ACHN (cell line): ENCODE measurements at places on chromosomes 3 and 15.

DNA sequence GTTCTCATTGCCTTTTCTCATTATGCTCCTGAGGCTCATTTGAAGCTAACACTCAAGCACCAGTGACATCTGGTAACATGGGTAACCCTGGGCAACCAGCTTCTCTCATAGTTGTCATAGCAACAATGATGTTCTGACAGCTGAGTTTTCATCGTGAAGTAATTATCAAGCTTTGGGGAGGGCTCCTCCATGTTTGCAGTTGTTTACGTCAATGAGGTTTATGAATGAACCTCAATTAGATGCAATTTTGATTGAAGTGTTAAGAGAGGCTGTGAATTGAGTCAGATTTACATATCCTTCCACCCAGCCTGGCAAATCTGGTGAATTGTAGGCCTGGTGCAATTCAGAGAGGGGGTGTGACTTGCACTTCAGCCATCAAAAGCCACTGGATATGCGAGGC, 119.3 kb upstream of the CHD2 start:
- DNase-seq = no peak

- DNase-seq = peak; percentile 66
Measured at GRCh38 chr3:183247011-183247589, 6.0 kb upstream of the B3GNT5 start.

DNA sequence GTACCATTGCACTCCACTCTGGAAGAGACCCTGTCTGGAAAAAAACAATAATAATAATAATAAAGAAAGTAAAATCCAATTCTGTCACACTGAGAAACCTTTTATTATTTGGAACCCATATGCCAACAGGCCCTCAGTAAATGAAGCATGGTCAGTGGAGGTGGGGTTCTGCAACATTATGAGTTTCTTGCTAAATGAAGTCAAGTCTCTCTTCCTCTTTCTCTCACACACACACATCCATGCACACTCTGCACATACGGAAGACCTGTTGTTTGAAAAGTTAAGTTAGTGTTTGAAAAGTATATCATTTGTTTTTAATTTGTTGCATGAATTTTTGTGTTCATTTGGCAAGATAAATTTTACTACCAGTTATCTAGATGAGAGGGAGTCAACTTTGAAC, 27.8 kb downstream of the GAP43 start:
- no peak for DNase-seq

DNA sequence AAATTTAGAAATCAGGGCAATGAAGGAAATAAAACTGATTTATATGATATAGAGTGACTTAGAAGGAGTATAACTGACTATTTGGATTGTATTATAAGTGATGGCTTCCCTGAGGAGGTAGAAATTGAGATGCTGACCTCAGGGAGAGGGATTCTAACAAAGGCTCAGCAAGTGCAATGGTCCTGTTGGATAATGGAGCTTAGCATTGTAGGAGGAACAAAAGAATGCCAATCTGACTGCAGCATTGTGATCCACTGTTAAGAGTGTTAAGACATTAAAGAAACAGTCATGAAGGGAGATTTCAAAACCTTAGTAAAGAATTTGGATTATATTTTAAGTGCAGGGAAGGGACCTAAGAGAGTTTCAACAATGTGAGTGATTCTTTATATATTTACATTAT, 158.4 kb upstream of the NAALADL2 start:
- DNase-seq = no peak

- no peak for DNase-seq
Measured at GRCh38 chr3:144511346-144511745, 539.7 kb downstream of the DIPK2A start.

DNA sequence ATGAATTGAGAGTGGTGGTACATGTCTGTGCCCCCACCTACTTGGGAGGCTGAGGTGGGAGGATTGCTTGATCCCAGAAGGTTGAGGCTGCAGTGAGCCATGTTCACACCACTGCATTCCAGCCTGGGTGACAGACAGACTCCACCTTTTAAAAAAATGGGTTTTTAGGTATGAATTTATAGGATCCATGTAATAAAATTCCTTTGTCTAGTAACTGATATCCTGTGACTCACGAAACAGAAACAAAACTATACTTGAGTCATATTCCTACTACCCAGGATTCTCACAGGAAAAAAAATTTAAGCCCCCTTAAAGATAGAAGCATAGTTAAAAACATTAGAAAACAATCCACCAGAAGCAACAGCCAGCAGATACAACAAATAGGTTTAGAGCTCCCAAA, 10.0 kb upstream of the CRTC3 start:
- DNase-seq = no peak

DNA sequence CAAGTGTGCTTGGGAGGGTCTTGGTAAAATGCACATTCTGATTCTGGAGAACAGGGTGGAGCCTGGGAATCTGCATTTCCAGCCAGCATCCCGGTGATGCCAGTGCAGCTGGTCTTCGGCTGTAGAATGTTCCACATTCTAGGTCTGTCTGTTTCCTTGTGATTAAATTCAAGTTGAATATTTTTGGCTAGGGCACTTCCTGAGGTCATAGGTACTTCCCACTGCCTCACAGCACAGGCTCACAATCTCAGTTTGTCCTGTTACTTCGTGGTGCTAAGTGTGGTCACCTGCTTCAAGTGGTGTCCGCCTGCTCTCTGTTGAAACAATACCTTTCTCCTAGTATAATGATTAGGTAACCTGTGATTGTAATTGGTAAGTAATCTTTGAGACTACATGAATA, 40.1 kb downstream of the FLNB start:
- peak; percentile 64 for DNase-seq

GRCh38 chr3:115617591-115617990, 5.7 kb upstream of the GAP43 start:
- no peak for DNase-seq

DNA sequence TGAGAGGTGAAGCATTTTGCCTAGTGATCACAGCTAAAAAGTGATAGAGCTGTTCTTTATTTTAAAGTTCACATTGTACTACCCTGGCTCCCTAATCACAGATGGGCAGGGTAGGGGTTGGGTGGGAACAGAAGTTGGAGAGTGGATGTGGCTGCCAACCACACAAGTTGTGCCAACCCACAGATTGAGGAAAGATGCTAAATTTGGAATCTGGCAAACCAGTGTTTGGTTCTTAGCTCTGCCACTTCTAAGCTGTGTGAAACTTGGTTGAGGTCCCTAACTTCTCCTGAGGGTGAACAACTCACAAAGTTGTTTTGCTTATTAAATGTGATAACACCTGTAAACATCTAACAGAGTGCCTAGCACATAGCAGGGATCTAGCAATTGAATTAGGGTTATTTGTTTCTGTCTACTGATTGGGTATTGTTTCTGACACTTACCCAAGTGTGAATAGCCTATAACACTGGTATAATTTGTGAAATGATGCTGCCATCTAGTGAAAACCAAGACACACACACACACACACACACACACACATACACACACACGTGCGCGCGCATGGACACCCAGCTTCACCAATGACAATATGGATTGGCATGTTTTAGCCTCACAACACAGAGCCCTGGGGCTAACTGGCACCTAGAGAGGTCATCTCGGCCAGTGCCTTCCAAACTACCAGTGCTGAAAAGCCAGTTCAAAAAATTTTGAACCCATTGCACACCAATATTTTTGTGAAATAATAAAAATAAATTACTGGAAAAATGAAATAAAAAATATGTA, 25.3 kb downstream of the ADGRG7 start:
- DNase-seq = peak; percentile 52

- DNase-seq = peak; percentile 64
Measured at GRCh38 chr3:154795582-154795981, 284.5 kb upstream of the MME start.

GRCh38 chr3:104561324-104561723, 805.4 kb upstream of the ALCAM start:
- DNase-seq = no peak

DNA sequence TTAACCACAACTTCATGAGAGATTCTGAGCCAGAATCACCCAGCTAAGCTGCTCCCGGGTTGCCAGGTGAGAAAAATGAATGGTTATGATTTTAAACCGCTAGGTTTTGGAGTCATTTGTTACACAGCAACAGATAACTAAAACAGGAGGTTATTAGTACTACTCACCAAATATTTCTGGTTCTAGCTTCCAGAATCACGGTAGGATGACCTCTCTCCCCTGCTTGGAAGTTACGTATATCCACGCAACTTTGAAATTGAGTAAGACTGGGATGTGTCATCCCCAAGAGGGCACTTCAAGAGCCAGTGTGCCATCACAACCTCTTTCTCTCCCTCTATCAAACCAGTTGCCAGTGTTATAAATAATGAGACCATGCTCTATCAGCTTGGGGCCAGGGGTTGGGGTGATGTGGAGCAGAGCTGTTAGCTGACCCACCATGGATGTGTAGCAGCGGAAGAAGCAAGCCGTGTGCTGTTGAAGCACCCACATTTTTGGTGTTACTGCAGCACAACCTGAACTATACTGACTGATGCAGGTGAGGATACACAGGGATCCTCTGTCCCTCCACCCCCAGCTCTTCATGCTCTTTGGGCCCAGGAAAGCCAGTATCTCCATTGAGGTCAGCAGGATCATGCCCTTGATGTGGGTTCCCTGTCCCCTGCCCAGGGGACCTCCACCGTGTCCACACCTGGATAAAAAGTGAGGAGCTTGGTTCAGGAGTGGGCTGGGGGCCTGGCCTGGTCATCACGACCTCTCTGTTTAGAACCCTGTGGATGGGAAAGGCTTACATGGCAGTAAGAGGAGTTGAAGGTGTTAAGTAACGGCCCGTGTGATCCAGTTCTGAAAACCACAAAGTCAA, 19.4 kb upstream of the ALDH1A3 start:
- no peak for DNase-seq

DNA sequence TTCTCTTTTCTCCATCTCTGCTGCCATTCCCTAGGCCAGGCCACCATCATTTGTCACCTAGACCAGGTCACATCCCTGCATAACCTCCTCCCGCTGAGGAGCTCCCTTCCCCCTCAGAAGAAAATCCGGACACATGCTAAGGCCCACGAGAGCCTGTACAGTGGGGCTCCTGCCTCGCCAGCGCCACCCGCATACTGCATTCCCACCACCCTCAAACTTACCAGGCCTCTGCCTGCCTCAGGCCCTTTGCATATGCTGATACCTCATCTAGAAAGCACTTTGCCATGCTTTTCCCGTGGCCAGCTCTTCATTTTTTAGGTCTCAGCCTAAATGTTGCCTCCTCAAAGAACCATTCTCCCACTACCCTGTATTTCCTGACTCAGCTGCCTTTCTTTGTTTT, 220.1 kb upstream of the CTDSPL start:
- no peak for DNase-seq

GRCh38 chr15:57223887-57224286, 152.4 kb upstream of the CGNL1 start:
- DNase-seq = no peak

GRCh38 chr3:69343875-69344274, 42.0 kb downstream of the FRMD4B start:
- DNase-seq = no peak

- DNase-seq = no peak
Measured at GRCh38 chr3:56987238-56987895, 73.1 kb upstream of the SPATA12 start.

- DNase-seq = no peak
Measured at GRCh38 chr3:115930168-115930567, 306.9 kb downstream of the GAP43 start.

DNA sequence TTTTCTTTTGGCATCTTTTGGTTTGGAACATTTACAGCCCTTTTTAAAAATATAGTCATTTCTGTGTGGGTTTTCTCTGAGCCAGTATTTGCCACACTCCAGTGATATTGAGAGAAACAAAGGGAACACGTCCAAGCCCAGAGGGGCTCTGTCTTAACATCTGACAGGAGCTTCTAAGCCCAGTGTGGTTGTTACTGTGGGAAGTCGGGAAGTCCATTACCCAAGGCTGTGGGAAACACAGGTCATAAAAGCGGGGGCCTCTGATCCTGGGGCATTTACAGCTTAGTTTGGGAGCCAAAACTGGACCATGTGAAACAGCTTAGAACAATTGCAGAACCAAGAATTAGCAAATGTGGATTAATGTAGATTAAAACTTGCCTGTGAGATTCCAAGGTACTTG, 123.0 kb downstream of the PTPRG start:
- no peak for DNase-seq

GRCh38 chr3:140258222-140258724, 323.3 kb downstream of the CLSTN2 start:
- no peak for DNase-seq

- peak; percentile 32 for DNase-seq
Measured at GRCh38 chr15:88089024-88089620, 167.4 kb downstream of the NTRK3 start.

DNA sequence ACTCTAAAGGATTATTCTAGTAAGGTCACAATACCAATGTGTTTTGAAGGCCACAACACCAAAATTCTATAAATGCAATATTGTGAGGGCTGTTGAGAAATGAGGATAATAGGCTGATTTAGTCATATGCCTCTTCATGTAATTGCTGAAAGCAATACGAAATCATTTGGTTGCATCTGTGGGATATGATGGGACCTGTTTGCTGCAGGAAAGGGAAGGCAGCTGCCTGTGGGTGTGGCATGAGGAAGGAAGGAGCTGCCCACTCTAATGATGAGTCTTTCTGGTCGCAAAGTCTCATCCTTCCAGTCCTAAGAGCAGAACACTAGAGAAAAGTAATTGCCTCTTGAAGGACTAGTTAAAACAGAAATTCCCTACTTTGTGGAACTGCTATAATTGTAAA, 245.3 kb upstream of the ZPLD1 start:
- DNase-seq = peak; percentile 43

DNA sequence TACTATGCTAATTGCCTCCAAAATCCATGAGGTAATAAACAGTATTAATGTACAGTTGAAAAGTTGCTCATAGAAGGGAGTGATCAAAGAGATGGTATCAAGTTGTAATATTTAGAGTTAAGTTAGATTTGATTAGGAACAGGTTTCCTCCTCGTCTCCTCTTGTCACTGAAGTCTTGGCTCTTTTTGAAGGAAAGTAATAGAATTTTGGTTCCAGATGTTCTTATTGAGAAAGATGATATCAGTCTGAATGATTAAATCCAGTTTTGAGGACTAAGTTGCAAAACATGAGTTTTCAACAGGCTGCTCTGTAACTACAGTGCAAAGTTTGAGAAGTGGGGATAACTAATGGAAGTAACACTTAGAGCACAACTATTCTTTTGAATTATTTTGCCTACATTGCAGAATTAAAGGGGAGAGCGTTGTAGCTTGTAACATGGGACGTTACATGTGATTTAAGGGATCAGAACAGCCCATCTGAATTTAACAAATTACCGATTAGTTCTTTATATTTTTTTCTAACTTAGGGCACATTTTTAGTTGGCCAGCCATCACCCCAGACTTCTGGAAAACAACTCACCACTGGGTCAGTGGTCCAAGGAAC, 48.3 kb downstream of the MAP6D1 start:
- DNase-seq = no peak
